ENCODE measurements at places on chromosomes 7 and 10. TPM values are rescaled to one million over a fixed set of nuclear protein-coding genes. Genes with fewer than 3 reads are reported as not detected.

EMX2 gene
- polyA plus RNA-seq: 0.15 TPM

OR2A5 gene
- not detected for polyA plus RNA-seq

FAM25A gene
- polyA plus RNA-seq: 2,365 TPM

AKR1E2 gene
- 1.1 TPM for polyA plus RNA-seq

RPP30 gene
- polyA plus RNA-seq: 21.7 TPM

ZWINT gene
- polyA plus RNA-seq: 15.5 TPM

PRSS37 gene
- polyA plus RNA-seq: not detected

NEUROG3 gene
- polyA plus RNA-seq: not detected

OIT3 gene
- 0.04 TPM for polyA plus RNA-seq

GPNMB gene
- 55.0 TPM for polyA plus RNA-seq

PPP1R17 gene
- polyA plus RNA-seq: not detected
